T-helper 17 cell (primary cell): ENCODE measurements at places on chromosomes 6 and 20. TPM values are rescaled to one million over a fixed set of nuclear protein-coding genes. Genes with fewer than 3 reads are reported as not detected.

- no peak overlapping the region for H3K27ac ChIP-seq
- peaks cover 20% of the 10 kb centered on the region for H3K4me1 ChIP-seq
- no peak overlapping the region for H3K4me3 ChIP-seq
- no peaks in the 10 kb centered on the region for H3K27me3 ChIP-seq
- no peak for DNase-seq
Observed at GRCh38 chr6:132490024-132490423, 22.9 kb downstream of the STX7 start.

- no peak overlapping the region for H3K27ac ChIP-seq
- H3K4me1 ChIP-seq, result no peaks in the 10 kb centered on the region
- H3K36me3 ChIP-seq, result no peaks in the 10 kb centered on the region
- H3K4me3 ChIP-seq, result no peak overlapping the region
- H3K27me3 ChIP-seq, result no peaks in the 10 kb centered on the region
Observed at GRCh38 chr6:91243436-91243835, 656.6 kb upstream of the MAP3K7 start.

- no peak for DNase-seq
- no peaks in the 10 kb centered on the region for H3K27me3 ChIP-seq
- H3K27ac ChIP-seq, result no peak overlapping the region
- H3K4me1 ChIP-seq, result peaks cover 24% of the 10 kb centered on the region
- peaks cover 9% of the 10 kb centered on the region for H3K36me3 ChIP-seq
- no peak overlapping the region for H3K4me3 ChIP-seq
Observed at GRCh38 chr6:20182926-20183521, 29.2 kb downstream of the MBOAT1 start.

The MYH7B gene
- 0.50 TPM for total RNA-seq

The MCCD1 gene
- total RNA-seq, result not detected

GRCh38 chr6:53280207-53280606 is 68.5 kb downstream of the ELOVL5 start:
- H3K27me3 ChIP-seq, result no peaks in the 10 kb centered on the region
- DNase-seq, result no peak
- peak overlapping the region; percentile 93 for H3K27ac ChIP-seq
- peak overlapping the region; percentile 47 for H3K4me3 ChIP-seq

- no peak overlapping the region for H3K27ac ChIP-seq
- H3K4me1 ChIP-seq, result no peaks in the 10 kb centered on the region
- no peaks in the 10 kb centered on the region for H3K36me3 ChIP-seq
- H3K4me3 ChIP-seq, result no peak overlapping the region
Observed at GRCh38 chr6:9711365-9711764, 703.5 kb downstream of the TFAP2A start.

- H3K4me3 ChIP-seq, result no peak overlapping the region
- H3K27ac ChIP-seq, result no peak overlapping the region
- H3K27me3 ChIP-seq, result peaks cover 25% of the 10 kb centered on the region
- no peaks in the 10 kb centered on the region for H3K4me1 ChIP-seq
Observed at GRCh38 chr20:25160897-25161296, 34.6 kb upstream of the ENTPD6 start.
